Islet precursor cell (in vitro differentiated cells): ENCODE measurements at places on chromosomes 7 and 10.
A peak's percentile ranks its signal among the peaks of the same experiment; 100 is the strongest.

- DNase-seq: no peak
Observed at GRCh38 chr7:157475601-157476000, 138.8 kb downstream of the DNAJB6 start.

GRCh38 chr7:21550821-21551531 is 8.1 kb downstream of the DNAH11 start:
- DNase-seq: peak; percentile 83

- no peak for DNase-seq
Observed at GRCh38 chr7:118708741-118709140, 484.2 kb downstream of the ANKRD7 start.

- DNase-seq: peak; percentile 75
Observed at GRCh38 chr7:141915565-141915964, 634 bp upstream of the OR9A4 start.

DNA sequence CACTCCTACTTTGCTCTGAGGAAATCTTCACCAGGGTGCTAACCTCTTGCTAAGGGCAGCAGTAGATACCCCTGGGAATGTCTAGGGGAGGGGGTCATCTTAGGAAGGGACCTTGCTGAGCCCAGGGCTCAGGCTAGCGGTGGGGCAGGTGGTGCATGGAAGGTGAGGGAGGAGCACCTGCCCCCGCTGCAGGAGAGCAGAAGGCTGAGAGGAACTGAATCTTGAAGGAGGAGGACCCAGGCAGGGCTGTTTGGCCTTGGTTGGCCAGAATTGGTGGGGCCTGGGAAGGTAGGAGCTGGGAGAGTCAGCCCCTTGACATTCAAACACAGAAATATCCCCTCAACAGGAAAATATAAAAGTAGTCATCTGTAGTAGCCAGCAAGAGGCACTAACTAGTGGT is 7.0 kb downstream of the CALHM3 start:
- no peak for DNase-seq

DNA sequence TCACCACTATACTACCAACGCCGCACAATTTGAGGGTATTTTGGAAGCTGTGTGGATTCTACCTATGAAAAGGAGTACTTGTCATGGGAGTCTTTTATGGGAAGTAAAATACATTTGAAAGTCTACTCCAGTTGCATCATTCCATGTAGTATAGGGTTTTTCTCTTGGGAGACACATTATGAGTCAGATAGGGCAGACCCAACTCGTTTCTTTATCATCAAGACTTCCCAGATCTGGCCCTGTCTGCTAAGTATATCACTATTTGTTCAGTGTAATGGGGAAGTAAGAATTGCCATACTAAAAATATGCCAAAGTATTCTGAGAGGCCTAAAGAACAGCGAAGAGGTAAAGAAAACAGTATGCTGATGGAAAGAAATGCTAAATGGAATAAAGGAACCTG is 144.2 kb downstream of the SPAG6 start:
- no peak for DNase-seq

GRCh38 chr10:14583252-14583651 is 191.4 kb downstream of the FAM107B start:
- DNase-seq: no peak

DNA sequence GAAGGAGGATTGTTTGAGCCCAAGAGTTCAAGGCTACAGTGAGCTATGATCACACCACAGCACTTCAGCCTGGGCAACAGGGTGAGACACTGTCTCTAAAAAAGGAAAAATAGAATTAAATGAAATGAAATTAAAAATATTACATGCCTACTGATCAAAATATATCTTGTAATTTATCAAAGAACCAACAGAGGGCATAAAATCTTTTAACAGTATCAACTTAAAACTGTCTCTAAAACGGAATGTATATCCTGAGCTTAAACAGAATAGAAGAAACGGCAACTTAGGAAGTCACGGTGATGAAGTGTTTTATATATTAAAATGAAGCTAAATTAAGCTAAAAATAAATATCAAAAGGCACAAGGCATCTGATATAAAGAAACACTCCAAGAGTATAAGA is 78.8 kb downstream of the MTPAP start:
- DNase-seq: no peak

GRCh38 chr7:87878208-87878735 is 2.0 kb downstream of the DBF4 start:
- no peak for DNase-seq

GRCh38 chr7:24466168-24466768 is 107.0 kb upstream of the PALS2 start:
- no peak for DNase-seq

DNA sequence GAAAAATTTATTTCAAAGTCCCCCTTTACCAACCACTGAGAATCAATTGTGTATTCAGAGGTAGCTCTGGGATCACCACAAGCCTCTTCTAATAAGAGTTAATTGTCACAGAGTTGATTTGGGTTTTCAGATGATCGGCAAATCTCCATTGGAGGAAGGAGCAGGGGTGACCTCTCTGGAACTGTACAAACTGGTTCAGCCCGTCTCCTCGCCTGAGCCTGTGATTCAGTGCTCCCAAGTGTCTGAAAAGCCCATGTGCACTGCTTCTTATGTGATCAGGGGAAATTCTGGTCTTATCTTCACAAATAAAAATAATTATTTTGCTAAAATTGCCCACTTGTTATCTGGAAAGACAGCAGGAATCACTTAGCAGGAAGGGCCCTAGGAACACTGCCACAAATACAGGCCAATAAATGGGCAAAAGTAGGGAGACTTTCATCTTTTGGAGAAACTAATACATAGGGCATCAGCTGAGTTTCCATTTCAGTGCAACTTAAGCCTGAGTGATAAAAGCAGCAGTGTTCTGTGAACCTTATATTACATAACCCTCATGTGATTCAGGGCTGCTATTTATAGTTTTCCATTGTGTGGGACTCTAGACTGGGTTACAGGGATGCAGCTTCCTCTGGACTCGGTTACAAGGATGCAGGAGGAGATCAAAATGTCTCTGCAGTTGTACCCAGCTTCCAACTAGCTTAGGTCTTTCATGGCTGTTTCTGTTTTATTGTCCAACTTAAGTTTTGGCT is 32.3 kb downstream of the CDK1 start:
- DNase-seq: no peak

DNA sequence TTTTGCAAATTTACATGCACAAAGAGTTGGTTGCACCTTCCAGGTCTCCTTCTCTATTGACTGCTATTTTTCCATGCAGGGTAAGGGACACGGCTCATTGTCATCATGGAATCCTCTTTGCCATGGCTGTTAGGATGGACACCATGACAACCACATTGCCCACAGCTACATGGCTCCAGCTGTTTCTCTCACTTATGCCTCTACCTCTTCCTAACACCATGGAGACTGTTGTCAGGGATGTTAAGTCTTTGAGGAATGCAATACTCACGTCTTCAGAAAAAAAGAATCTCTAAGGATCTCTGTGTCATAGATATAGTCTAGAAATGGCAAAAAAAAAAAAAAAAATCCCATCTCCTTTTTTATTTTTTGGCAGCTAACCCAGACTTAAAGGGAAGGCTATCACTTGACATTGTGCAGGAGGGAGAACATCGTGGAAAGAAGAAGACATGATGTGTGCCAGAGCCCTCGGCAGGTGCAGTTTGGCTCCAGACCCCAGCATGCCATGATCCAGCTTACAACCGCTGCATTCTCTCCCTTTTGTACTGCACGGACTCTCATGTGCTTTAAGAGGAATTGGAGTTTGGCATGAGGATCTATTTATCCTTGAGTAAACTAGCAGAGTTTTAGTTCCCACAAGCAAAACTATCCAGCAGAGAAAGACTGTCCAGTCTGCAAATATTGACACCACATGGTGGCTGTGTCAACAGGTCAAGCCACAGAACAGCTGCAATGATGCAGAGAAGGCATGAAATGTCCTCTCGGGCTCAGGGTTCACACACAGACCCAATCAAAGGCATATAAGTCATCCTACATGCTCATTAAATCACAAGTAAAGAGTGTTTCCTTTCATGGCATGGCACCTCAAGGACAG is 70.8 kb downstream of the FRMD4A start:
- DNase-seq: no peak

GRCh38 chr7:139861803-139862202 is 32.7 kb downstream of the TBXAS1 start:
- DNase-seq: no peak

DNA sequence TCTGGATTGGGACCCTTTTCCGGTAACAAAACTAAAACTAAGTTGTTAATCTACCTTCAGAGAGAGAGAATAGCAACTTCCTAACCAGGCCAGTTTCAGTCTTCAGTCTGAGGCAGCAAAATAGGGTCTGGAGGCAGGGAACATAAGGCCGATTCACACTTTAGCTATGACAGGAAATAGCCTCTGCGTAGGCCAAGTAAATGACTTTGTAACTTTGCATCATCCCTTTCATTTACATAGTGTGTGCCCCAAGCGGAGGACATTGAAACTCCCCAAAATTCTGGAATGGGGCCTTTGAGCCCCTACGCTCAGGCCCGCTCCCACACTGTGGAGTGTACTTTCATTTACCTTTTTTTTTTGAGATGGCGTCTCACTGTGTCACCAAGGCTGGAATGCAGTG is 1.7 kb upstream of the UPP1 start:
- DNase-seq: peak; percentile 61

DNA sequence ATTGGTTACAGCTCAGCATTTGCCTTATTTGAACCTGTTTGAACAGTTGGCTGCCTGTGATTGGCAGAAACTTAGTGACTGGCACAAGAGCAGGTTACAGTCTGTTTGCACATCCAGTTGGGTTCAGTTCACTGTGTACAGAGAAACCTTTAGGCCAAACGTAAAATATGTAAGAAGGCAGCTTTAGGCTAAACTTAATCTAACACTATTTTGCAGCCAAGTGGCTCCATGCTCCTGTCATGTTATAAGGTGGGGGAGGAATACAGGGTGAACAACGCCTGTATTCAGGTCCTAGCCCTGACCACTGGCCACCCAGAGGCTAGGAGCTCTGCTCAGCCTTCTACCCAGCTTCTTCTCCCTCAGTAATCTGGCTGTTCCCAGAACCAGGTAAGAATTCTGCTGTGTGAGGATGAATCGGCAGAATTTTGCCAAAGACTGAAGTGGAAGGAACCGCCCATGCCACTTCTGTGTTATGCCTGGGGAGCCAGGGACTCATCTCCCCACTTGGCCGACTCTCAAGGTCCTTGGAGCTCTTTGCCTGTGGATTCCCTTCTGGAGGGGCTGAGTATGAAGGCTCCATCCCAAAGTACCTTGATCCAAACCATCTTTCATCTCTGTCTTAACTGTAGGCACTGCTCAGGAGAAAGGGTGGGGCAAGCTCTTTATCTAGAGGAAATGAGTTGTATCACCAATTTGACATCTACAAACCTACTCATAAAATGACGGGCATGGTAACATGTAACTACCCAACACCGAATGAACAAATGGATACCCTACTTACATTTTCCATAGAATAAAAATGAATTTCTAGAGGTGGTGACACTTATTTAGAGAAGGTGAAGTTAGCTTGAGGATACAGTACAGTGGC is 164.4 kb upstream of the NAMPT start:
- no peak for DNase-seq

DNA sequence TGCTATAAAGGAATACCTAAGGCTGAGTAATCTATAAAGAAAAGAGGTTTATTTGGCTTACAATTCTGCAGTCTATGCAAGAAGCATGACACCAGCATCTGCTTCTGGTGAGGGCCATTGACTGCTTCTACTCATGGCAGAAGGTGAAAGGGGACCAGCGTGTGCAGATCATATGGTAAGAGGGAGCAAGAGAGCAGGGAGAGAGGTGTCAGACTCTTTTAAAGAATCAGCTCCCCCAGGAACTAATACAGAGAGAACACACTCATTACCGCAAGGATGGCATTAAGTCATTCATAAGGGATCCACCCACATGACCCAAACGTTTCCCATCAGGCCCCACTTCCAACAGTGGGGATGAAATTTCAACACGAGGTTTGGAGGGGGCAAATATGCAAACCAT is 3.5 kb upstream of the COL28A1 start:
- DNase-seq: no peak

GRCh38 chr7:29194206-29194593 is 375 bp upstream of the CHN2 start:
- DNase-seq: peak; percentile 54

DNA sequence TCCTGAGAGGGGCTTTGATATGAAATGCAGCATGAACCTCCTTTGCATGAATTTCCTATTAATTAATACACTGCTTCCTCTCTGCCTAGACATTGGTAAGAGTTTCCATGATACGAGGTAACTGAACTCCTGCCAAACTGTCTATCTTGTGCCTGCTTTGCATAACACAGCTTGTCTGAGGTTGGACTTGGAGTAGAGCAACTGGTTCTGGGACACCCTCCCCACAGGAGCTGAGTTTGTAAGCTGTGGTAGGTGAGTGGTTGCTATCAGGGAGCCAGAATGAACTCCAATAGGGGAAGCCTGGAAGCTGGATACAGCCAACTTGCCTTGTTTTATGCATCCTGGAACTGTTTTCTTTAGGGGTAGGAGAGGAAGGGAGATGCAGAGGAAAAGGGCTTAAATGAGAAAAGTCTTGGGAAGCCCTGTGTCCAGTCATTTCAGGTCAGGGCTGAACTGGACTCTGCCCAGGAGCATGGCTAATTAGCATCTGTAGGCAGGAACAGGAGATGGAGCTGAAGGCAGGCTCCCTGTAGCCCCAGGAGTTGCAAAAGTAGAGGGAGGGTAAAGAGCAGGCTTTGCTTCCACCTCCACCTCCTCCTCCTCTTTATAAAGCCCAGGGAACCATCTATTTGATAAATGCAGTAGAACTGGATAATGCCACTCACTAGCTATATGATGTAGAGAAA is 73.2 kb upstream of the GPR158 start:
- DNase-seq: no peak

- peak; percentile 91 for DNase-seq
Observed at GRCh38 chr7:26910221-26910620, 45.8 kb upstream of the SKAP2 start.
